ENCODE measurements at places on chromosomes 4 and X.
A peak's percentile ranks its signal among the peaks of the same experiment; 100 is the strongest.

DNA sequence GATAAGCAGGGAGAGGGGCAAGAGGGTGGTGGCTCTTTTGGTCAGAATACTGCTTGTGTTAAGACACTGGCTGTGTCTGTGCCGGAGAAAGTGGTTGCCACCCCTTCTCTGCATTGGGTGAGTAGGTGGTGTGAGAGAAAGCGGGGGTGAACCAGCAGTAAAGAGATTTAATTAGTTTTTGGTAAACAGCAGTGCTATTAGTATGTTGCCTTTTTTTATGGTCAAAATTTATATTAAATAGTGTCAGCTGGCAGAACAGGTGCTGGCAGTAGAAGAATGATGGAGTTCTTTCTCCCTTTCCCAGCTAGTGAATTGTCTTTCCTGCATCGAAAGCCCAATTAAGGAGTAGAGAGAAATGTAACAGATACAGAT is 181.6 kb downstream of the LARP7 start:
- DNase-seq = no peak

GRCh38 chr4:165360041-165360695 is 18.6 kb upstream of the CPE start:
- no peak for DNase-seq

- DNase-seq = no peak
These were observed 701.9 kb upstream of the ACTRT1 start for GRCh38 chrX:128754130-128754529.

- peak; percentile 44 for DNase-seq
These were observed 863 bp upstream of the FAM193A start for GRCh38 chr4:2535376-2536192.

GRCh38 chrX:1537031-1537715 is at the start of gene P2RY8:
P2RY8 (minus strand) TSS chrX:1537185; CDS start chrX:1466558, 70,627 bp downstream.
- peak; percentile 77 for DNase-seq

GRCh38 chrX:30649859-30650258 is 3.4 kb upstream of the GK start:
- no peak for DNase-seq

DNA sequence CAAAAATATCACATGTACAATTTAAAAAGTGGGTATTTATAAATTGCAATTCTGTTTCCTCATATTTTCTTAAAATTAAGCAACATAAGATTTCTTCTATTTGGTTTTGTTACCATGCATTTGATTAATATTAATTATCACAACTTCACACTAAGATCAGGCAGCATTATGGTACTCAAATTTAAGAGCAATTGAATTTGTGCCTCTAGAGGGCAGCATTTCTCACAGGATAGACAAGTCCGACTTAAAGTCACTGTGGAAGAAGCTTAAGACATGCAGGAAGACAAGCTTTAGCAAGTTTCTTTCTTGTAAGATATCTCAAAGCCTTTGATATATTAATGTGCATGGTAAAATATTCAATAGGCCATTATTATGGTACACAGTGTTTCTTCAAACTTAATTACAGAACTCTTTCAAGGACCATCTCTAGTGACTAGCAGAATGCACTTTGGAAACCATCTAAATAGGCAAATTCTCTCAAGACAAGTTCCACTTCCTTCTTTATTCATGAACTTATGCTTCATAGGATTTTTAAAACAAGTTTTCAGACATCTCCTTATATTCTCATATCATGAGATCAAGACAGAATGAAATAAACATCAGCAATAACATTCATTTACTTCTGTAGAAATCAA is 35.0 kb downstream of the FBXW7 start:
- DNase-seq = peak; percentile 32

GRCh38 chrX:101785142-101785541 is 125.5 kb upstream of the ARMCX2 start:
- DNase-seq = no peak

- no peak for DNase-seq
These were observed 16.0 kb downstream of the HPSE start for GRCh38 chr4:83318666-83319065.

DNA sequence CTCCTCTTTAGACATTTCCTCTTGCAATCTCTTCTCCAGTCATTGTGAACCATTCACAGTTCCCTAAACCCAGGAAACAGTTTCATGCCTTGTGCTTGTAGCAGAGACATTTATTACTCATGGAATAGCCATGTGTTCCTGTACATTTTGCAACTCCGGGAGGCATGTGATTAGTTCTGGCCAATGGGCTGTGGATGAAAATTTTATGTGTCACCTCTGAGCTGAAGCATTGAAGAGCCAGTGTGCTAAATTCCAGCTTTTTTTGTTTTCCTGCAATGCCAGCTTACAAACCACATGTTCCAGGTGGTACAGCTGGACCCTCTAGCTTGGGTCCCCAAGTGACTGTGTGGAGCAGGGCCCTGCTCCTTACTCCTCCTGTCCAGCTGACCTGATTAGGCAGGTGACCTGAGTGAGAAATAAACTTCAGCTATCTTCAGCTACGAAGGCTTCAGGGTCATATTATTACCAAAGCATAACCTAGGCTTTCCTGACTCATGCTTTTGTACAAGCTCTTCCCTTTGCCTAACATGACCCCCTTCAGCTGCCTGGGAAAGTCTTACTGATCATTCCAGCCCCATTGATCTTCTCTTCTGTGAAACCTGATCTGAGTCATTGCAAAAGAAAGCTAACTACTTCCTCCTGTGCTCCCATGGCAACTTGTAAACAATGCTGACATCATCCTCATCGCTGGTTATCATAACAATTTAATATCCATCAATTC is 200.4 kb downstream of the PTTG2 start:
- peak; percentile 74 for DNase-seq

GRCh38 chr4:38582889-38583470 is 81.0 kb upstream of the KLF3 start:
- DNase-seq = peak; percentile 34

DNA sequence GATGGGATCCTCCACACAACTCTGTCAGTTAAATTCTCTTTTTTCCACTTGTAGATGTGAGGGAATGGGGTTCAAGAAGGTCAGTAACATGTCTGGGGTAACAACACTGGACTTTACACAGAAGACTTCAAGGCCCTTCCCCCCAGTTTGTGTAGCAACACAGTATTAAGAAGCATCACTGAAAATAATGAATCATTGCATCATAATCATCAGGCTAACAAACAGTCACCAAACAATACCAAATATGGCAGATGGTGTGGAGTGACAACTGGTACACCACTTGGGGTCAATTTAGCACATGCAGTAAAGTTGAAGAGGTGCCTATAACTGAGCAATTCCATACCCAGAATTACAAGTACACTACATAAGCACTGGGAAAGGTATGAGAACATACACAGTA is 38.6 kb downstream of the BOD1L1 start:
- no peak for DNase-seq

GRCh38 chr4:153512952-153513500 is 46.9 kb downstream of the TMEM131L start:
- no peak for DNase-seq

DNA sequence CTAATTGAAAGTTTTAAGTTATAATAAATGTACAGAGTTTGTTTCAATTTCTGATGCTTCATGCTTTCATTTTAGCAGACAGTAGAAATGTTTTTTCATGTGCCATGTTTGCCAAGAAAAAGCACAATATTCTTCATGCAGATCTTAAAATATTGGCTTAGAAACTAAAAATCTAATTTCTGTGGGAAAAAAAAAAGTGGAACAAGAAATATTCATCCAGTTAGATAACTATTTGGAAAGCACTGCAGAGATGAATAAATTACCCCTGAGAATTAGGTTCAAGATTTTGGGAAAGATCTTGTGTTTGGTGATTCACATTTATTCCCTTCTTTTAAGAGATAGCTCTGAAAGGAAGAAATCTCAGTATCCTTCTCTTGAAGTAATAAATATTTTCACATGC is 912.5 kb downstream of the C4orf33 start:
- DNase-seq = no peak

DNA sequence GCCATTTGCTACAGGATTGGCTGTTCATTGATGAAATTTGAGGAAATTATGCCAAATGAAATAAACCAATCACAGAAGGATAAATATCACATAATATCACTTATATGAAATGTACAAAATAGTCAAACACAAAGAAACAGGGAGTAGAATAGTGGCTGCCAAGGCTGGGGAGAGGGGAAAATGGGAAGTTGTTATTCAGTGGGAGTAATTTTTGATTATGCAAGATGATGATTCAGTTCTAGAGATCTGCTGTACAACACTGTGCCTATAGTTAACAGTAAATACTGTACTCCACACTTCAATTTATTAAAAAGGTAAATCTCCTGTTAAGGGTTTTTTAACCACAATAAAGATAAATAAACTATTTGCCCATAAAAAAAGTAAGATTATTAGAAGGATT is 101.1 kb downstream of the TMA16 start:
- no peak for DNase-seq

- DNase-seq = no peak
These were observed 102.4 kb upstream of the VCX2 start for GRCh38 chrX:8273451-8273895.

GRCh38 chrX:136773648-136774047 is 7.1 kb downstream of the ARHGEF6 start:
- no peak for DNase-seq

DNA sequence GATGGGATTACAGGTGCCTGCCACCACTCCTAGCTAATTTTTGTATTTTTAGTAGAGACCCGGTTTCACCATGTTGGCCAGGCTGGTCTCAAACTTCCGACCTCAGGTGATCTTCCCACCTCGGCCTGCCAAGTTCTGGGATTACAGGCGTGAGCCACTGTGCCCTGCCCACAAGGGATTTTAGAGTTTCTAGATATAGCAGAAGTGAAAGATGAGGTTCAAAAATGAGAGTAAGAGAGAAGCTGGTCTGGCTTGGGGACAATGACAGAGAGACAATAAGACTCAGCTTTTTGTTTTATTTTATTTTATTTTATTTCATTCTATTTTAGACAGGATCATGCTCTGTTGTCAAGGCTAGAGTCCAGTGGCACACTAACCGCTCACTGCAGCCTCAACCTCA is 30.6 kb downstream of the TRIM61 start:
- DNase-seq = no peak

DNA sequence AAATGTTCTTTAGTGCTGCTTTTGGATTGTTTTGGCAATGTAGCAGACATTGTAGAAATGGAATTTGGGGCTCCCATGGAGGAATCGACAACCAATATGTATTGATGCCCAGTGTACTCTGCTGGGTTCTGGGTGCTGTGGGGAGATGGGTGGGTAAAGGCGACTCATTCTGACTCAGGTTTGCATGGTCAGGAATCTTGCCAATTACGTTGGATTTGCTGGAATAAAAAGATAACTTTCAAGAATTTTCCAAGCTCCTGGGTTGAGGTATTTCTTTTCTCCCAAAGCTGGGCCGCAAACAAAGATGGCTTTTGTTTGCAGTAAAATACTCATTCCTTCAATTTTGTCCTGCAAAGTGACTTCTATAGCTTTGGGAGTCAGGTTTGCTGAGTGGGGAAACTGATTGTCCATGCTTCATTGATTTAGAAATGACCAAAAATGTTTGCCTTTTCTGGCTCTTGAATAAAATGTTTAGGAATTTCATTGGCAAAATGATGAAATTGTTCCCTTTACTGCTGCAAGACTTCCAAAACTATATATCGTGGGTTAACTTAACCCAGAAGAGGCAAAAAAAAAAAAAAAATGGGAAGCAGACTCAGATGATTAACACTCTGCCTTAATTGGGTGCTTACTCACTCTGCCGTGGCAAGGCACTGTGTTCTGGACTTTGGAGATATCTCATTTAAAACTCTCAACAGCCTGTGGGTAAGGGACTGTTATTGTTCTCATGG is 57.0 kb downstream of the RTL9 start:
- DNase-seq = no peak

GRCh38 chr4:8033067-8033755 is 93.5 kb upstream of the AFAP1 start:
- no peak for DNase-seq

DNA sequence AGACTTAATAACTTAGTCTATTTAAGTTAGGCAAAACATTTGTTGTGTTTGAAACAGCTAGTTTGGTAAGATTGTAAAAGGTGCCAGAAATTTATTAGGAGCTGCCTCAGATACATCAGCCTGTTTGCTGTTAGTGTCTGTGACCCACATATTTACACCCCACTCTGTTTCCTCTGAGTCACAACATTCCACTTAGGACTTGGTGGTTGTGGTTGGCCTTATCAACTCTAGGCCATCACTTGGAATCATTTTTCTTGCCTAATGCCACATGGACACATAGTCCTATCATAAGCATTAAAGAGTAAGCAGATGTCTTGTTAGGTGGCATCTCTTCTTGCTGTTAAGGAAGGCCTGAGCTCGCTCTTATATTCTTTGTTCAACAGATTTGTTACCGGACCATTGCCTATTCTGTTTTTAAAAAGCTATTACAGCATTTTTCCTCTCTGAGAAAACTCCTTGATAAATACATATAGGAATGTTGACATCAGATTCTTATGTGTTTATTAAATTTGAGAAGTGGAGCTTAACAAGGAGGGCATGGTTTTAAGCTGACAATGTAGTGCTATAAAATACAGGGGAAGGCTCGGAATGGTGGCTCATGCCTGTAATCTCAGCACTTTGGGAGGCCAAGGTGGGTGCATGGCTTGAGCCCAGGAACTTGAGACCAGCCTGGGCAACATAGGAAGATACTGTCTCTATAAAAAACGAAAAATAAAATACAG is 51.2 kb upstream of the PGRMC2 start:
- DNase-seq = no peak

- no peak for DNase-seq
These were observed 125.1 kb upstream of the FRMPD4 start for GRCh38 chrX:12013211-12013618.

DNA sequence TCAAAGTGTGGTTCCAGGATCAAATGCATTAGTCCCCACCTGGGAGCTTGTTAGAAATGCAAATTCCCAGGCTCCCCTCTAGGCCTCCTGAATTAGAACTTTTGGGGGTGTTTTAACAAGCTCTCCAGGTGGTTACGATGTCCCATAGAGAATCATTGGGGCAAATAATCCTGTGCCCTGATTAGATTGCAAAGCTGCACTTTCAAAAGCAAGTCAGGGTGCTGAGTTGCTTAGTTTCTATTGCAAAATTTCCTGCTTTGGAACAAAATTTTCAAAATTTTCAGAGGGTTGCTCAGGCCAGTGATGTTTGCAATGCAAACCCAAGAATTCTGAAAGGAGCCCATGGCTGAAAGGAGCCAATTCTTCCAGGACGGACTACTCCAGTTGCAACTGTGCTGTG is 71.0 kb downstream of the MGST2 start:
- DNase-seq = no peak

- peak; percentile 60 for DNase-seq
These were observed 1.3 kb downstream of the AFF1 start for GRCh38 chr4:86935853-86936733.

DNA sequence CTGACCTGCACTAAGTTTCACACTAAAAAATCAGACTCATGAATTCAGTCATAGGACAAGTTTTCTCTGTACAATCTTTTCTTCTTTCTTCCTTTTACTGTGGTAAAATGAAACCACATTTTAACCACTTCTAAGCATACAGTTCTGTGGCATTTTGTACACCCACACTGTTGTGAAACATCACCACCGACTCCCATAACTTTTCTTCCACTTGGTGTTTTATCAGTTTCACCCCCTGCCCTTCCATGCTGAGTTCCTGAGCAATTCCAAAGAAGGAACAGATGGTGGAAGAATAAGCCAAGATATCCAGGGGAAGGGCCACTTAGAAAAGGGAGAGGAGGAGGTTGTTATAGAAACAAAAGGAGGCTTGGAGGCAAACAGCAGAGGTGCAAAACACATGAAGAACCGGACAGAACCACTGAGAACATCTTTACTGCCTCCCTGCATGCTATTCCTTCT is 22.6 kb downstream of the SLC25A4 start:
- DNase-seq = no peak

Data from stimulated activated CD4-positive, alpha-beta T cell treated with anti-CD3 and anti-CD28 coated beads, Interleukin-4, amount 100 ng/mL, for 4 hours (primary cell).